SJSA1 (cell line): ENCODE measurements at places on chromosomes 5 and 9. TPM values are rescaled to one million over a fixed set of nuclear protein-coding genes. Genes with fewer than 3 reads are reported as not detected.

GRCh38 chr5:44637916-44638869 lies 170.6 kb upstream of the MRPS30 start:
- DNase-seq, result no peak

GRCh38 chr9:80994892-80995291 lies 694.5 kb downstream of the TLE1 start:
- no peak for DNase-seq

DNA sequence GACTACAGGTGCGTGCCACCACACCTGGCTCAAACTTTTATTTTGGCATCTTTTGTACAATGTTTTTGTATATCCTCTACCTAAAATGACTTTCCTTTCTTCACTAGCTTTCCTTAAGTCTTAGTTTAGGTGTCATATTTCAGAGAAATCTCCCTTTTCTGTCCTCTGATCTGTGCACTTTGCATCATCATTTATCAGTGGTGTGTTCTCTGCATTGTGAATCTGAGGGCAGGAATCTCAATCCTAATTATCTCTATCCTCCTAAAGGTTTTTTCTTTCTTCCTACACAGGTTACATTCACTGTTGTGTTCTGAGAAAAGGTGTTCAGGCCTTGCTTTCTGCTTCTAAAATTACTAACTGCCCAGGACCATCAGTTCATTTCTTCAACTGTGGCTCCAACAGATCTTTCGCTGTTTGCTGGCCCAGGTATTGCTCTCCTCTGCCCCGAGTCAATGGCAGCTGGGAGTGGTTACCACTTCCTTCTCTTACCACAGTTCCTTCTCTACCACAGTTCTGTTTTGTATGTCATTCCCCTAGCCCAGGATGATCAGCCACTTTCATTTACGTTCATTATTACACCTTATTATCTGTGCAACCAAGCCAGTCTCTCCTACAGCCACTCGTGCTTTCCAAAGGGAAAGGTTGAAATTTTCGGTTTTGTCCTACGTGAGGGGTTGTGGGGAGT lies 14.0 kb downstream of the TGFBR1 start:
- DNase-seq, result no peak

- DNase-seq, result peak; percentile 62
These were observed 73.1 kb upstream of the FST start for GRCh38 chr5:53407373-53407772.

Gene GRAMD2B
- total RNA-seq, result 25.5 and 33.6 TPM in 2 replicates
